RKO (cell line): ENCODE measurements at places on chromosomes 16 and 17.

DNA sequence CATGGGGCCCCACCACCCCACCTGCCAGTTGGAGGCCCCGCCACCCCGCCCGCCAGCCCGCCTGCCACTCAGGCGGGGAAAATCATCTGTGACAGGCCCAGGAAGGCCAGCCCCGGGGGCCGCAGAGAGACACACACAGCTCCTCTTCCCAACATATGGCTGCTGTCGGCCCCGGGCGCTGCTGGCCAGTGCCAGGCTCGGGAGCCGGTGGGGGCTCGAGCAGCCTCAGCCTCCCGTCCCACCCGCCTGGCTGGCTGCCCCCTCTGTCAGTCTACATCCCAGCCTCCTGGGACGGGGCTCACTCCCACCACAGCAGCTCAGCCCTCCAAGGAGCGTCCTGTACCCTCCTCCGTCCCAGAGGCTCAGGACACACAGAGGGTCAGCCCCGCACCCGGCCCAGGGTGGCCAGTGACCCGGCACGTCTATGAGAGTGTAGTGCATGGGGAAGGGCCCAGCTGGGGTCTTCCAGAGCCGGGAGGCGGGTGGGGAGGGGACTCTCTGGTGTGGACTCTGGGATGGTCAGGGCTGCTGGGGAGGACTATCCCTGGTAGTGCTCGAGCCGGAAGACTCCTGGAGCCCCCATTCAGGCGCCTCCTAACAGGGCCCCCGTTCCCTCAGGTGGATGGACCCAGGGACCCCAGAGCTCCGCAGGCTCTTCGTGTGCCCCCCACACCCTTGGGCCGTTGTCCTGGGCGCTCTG, 3.6 kb upstream of the PRR35 start:
- DNase-seq = no peak

DNA sequence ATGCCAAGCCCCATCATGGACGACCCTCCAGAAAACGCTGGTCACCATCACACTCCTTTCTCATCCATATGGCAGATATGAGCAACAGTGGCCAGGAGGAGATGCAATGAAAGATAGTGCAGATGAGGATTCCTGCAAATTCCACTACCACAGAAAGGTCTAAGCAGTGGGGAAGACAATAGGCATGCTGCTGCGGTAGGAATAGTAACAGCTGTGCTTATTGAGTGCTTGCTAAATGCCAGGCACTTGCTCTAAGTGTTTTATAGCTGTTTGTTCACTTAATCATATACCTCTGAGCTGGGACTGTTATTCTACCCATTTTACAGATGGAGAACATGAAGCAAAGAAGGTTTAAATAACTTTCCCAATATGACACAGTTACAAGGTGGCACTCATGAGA, 46.6 kb upstream of the AKAP1 start:
- DNase-seq = no peak

DNA sequence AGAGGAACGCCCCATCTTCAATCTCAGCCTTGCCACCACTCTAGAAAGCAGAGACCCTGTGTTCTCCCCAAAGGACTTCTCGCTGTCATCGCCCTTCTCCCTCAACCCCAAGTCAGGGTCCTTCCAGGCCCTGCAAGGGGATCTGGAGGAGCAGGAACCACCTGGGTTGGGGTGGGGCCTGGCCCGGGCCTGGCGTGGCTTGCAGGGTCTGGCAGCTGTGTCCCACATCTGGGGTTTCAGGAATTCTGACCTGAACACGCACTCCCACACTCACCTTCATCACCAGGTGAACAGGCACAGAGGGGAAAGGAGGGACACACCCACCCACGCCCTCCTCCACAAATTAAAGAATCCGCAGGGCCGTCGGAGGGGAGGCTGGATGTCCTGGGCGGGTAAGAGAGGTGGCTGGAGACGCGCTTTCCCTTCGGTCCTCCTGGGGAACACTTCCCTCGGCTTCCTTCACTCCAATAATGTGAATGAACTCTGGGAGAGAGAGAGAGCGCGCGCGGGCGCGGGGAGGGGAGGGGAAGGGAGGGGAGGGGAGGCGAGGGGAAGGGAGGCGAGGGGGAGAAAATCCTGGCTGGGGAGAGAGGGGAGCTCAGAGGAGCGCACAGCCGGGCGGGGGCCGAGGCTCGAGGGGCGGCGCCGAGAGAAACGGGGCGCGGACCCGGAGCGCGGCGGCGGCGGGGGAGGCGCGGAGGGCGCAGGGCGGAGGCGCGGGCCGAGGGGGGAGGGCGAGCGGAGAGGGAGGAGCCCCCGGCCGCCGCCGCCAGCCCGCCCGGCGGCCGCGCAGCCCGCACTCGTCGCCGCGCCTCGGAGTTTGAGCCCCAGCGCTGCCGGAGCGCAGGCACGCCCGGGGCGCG, at the start of gene CACNG4:
TSS of gene CACNG4 (plus strand) at position 799 of the 863 bp plus-strand sequence. CDS start 205 bp downstream, outside the sequence.
- no peak for DNase-seq

GRCh38 chr16:67935101-67935401, 1.6 kb downstream of the PSMB10 start:
- DNase-seq = no peak

- DNase-seq = no peak
Observed at GRCh38 chr17:57899822-57900221, 50.0 kb upstream of the MRPS23 start.

GRCh38 chr17:78784352-78784751, 2.3 kb upstream of the CYTH1 start:
- DNase-seq = no peak

- DNase-seq = peak; percentile 68
Observed at GRCh38 chr17:81419319-81419885, 24.1 kb downstream of the BAHCC1 start.

DNA sequence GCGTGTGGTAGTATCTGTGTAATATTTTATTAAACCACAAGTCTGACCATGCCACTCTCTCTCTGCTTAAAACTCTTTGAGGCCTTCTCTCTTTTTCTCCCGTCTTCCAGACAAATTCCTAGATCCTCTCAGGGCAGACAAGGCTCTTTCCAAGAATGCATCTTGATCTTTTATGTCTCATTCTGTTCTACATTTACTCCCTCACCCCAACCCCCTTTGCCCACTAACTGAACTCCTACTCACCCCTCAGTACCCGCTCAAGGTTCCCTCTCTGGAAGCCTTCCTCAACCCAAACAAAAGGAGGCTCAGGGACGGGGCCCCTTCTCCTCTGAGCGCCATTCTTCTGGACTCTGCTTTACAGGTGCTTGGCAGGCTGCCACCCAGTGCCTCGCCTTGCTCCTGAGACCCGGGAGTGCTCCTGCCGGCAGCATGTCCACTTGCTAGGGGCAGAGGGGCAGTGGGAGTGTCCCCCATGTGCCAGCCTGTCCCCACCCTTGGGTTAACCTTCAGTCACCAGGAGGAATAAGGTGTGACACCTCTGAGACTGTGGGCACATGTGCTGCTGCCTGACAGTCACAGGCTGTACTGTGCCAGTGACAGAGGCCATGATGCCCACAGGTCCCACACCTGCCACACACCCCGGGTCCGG, 9.2 kb downstream of the SLC13A2 start:
- DNase-seq = no peak

DNA sequence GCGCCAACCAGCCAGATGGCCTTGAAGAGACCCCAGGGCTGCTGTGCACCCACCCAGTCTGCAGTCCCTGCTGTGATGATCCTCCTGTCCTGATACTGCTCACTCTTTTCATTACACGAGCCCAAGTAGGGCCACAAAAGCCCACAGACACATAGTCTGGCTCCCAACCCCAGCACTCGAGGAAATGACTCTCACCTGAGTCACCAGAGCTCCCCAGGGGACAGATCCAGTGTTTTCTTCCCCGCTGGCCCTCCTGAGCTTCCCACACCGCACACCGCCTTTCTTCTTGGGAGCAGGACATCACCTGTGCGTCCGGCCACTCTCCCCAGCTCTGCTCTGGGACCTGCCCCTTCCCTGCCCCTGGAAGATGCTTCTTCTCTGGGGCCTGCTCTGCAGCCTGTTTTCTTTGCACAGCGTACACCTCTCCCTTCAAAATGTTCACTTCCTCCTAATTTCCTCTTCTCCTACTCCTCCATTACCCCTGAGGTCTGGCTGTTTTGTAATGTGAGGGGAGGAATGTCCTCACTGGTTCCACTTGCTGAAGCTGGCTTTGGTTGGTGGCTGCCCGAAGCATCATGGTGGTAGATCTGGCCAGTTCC, 2.0 kb upstream of the SCN4A start:
- DNase-seq = peak; percentile 48
